Urinary bladder (tissue), 4 donors: ENCODE measurements at places on chromosomes 11 and 22.

DNA sequence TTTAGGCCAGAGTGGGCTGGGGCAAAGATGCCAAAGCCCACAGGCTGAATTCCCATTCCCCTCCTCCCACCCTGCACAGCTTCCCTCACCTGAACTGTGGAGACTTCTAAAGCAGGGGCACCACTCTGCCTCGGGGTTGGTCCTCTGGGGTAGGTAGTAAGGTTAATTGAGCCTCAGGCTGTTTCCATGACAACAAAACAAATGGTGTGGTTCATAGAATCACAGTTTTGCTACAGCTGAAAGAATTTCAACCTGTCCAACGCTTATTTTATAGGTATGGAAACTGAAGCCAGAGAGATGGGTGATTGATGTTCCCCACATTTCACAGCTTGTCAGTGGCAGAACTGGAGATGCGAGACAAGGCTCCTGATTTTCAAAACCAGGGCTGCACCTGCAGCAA, 109.5 kb downstream of the SNX19 start:
- DNase-seq: no peak

- DNase-seq: no peak
Measured at GRCh38 chr11:108926841-108927577, 262.1 kb downstream of the DDX10 start.

DNA sequence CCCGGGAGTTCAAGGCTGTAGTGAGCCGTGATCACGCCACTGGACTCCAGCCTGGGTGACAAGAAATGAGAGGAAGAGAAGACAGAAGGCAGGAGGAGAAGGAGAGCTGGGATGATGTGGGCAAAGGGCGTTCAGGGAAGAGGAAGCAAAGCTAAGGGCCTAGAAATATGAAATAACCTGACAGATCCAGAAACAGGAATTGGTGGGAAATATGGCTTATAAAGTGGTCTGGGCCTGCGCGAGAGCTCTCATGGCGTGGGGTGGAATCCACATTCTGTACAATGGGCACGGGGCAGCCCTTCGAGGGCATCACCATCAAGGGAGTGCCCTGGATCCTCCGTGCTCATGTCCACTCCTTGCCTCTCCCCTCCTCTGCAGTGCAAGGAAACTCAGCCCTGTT, 46.8 kb upstream of the RASSF10 start:
- DNase-seq: no peak

DNA sequence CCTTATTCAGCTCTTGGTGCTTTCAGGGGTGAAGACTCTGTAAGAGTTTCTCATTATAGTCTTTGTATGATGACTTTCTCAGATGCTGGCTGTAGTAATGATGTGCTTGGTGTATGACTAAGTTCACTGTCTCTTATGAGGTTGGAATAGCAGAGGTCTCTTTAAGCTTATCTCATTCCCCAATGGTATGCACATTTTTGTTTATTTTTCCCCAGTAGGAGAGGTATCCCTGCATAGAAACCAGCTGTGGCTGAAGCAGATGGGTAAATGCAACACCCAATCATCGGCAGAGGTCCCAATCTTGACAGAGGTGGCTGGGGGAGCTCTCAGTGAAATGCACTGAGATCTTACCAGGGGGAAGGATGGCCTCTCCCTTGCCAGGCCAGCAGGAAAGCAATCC, 34.6 kb downstream of the BBOX1 start:
- DNase-seq: no peak
